ENCODE measurements at places on chromosomes 11 and 22. TPM values are rescaled to one million over a fixed set of nuclear protein-coding genes. Genes with fewer than 3 reads are reported as not detected.
A peak's percentile ranks its signal among the peaks of the same experiment; 100 is the strongest.

ALDH3B1 gene
- 4.8 TPM for total RNA-seq

PHETA2 gene
- 2.3 TPM for total RNA-seq

DNA sequence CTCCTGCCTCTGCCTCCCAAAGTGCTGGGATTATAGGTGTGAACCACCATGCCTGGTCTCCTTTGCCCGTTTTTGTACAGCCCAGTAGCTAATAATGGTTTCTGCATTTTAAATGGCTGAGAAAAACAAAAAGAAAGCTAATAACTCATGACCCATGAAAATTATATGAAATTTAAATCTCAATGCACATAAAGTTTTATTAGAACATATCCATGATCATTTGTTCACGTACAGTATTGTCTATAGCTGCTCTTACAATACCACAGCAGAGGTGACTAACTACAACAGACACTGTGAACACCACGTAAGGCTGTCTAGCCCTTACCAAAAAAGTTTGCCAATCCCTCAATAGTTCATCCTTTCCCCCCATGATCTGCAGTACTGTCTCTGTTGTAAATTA is 6.4 kb upstream of the PLAAT2 start:
- no peak for DNase-seq

DNA sequence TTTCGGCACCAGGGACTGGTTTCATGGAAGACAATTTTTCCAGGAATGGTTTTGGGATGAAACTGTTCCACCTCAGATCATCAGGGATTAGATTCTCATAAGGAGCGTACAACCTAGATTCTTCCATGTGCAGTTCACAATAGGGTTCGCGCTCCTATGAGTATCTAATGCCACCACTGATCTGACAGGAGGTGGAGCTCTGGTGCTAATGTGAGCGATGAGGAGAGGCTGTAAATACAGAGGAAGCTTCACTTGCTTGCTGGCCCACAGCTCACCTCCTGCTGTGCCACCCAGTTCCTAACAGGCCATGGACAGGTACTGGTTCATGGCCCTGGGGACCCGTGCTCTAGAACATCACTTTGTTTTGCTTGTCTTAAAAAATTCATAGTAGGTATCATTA is 41.8 kb upstream of the AMPD3 start:
- DNase-seq = peak; percentile 61

DNA sequence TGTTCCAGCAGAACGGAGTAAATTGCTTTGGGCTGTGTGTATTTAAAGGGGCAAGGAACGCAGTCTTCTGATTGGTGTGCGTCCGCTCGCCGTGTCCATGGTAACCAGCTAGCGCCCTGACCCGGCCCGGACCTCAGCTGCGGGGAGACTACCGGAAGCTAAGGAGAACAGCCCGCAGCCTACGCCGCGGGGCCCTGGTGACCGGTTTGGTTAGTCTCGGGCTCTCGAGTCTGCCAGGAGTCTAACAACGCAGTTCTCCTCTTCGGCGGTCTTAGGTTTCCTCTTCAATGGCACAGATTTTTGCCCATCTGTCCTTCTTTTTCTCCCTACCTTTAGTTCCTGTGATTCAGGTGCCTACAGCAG is 3.5 kb upstream of the OR56A3 start:
- DNase-seq = no peak

- no peak for DNase-seq
Measured at GRCh38 chr11:119134389-119134978, 13.1 kb downstream of the HINFP start.

DNA sequence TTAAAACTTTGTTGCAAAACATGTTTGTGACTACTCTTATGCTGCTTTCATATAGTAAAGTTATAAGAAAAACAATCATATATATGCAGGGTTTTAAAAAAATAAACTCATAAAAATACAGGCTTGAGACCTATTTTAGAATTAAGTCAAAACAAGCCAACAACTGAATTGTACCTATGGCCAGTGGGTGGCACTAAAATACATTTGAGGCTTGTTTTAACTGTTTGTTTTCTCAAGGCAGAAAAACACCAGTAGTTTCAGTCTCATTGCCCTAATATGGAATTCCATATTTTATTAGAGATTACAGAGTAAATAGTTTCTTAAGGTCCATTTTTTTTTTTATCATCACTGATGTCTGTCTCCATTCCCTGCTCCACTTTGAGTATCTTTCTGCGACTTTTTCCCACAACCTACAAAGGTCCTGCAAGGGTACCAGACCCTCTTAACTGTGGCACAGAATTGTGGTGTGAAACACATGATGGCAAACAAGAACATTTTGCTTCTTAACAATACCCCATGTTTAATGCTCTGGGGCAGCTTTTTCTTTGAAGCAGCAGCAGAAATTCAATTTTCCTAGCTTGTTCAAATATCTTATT is 8.5 kb upstream of the CCDC89 start:
- no peak for DNase-seq

- DNase-seq = no peak
Measured at GRCh38 chr11:116352881-116353280, 419.9 kb downstream of the BUD13 start.

DNA sequence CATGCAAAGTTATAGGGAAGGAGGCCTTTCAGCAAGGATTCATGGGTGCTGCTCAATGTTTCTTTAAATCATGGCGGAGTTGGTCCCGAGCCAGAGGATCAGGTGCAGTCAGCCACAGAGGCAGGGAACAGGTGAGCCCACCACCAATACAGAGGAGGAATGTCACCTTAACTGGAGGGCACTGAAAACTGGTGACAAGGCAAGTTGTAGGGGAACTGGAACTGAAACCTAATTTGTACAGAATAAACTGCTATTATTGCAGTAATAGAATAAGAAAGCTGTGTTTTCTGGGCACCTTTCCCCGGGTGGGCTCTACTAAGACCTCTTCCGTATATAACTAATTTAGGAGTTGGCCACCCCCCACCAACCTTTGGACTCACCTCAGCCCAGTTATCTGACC is 296.0 kb upstream of the NARS2 start:
- DNase-seq = no peak

DNA sequence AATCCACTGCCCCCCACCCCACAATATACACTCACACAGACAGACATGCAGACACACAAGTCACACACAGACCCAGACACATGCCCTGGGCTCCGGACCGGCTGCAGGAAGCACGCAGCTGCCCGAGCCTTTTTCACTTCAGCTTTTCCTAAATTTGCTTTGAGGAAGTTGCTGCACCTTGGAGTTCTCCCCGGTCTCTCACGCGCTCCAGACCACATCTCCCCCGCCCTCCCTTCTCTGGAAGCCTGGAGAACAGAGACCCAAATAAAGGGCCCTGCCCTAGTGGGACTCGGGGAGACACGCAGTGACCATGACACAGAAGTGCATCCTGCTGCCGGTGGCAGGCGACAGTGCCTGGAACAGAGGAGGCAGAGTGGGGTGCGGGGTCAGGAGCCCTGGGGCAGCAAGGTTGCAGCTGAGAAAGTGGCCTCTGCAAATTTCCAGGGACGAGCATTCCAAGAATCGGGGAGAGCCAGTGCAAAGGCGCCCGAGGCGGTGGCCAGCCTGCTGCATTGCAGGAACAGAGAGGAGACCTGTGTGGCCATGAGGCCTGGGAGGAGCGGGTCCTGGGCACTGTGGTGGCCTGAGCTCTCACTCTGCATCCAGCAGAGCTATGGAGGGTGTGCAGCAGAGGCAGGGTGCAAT is 19.1 kb downstream of the RPL3 start:
- DNase-seq = peak; percentile 34

Measured in gastrocnemius medialis (tissue), 4 donors.